ENCODE measurements at places on chromosomes 5 and 9. TPM values are rescaled to one million over a fixed set of nuclear protein-coding genes. Genes with fewer than 3 reads are reported as not detected.

The POU5F2 gene
- total RNA-seq, result 0.10 TPM

The TNFSF15 gene
- not detected for total RNA-seq

The PAEP gene
- 0.75 TPM for total RNA-seq

The SNCAIP gene
- not detected for total RNA-seq

The ORM2 gene
- total RNA-seq, result 283 TPM

The NR5A1 gene
- total RNA-seq, result 38.8 TPM

The ASPN gene
- total RNA-seq, result not detected

The GADD45G gene
- not detected for total RNA-seq

The C8G gene
- 4.9 TPM for total RNA-seq

The SLC6A18 gene
- not detected for total RNA-seq

The OR1J4 gene
- not detected for total RNA-seq

The C9 gene
- not detected for total RNA-seq

The SPATA24 gene
- 13.0 TPM for total RNA-seq

The DPM2 gene
- 17.5 TPM for total RNA-seq

The TMEM174 gene
- not detected for total RNA-seq

The MEIKIN gene
- not detected for total RNA-seq

The PCDHGA7 gene
- total RNA-seq, result 0.31 TPM

The HK3 gene
- not detected for total RNA-seq

The SPATA31A5 gene
- not detected for total RNA-seq

The NXNL2 gene
- not detected for total RNA-seq

The VLDLR gene
- 3.4 TPM for total RNA-seq

The PCDHGA11 gene
- not detected for total RNA-seq

The PCDHB10 gene
- not detected for total RNA-seq

The NUTM2G gene
- not detected for total RNA-seq

The C5orf58 gene
- not detected for total RNA-seq

The EIF4E1B gene
- not detected for total RNA-seq

The SPZ1 gene
- total RNA-seq, result not detected

The ALDH1B1 gene
- total RNA-seq, result 159 TPM

The PCDHB5 gene
- total RNA-seq, result 0.07 TPM

The REEP2 gene
- total RNA-seq, result 5.3 TPM

The TMC1 gene
- total RNA-seq, result 0.02 TPM

The TCERG1 gene
- 71.7 TPM for total RNA-seq

The NSG2 gene
- not detected for total RNA-seq

The KIF27 gene
- 4.1 TPM for total RNA-seq

The SPINK6 gene
- not detected for total RNA-seq

The ICE1 gene
- total RNA-seq, result 27.6 TPM

The LCN10 gene
- 0.53 TPM for total RNA-seq

The DDX4 gene
- total RNA-seq, result not detected

The GPR151 gene
- total RNA-seq, result not detected

The EMB gene
- total RNA-seq, result not detected

The ARSI gene
- total RNA-seq, result 17.6 TPM
